Mucosa of descending colon (tissue), 3 donors: ENCODE measurements at places on chromosomes 5 and 9.

DNA sequence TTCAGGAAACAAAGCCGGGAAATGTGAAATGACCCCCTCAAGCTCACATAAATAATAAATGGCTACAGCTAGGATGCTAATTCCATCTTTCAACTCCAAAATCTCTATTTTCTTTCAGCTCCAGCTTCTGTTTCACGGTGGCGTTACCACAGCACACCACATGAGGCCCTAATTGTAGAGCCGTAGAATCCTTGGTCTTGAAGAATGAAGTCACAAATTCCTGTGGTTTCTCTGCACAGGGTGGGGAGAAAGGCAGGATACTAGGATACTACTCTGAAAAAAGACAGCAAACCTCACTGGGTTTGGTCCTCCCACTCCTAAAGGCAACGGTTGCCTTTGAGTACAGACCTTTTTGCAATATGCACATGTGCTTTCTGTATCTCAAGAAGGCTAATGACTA, 13.9 kb upstream of the RARS1 start:
- DNase-seq = no peak

- DNase-seq = no peak
Observed at GRCh38 chr9:94222870-94223269, 36.2 kb upstream of the ZNF169 start.

GRCh38 chr5:76194340-76194739, 111.2 kb downstream of the SV2C start:
- DNase-seq = no peak

DNA sequence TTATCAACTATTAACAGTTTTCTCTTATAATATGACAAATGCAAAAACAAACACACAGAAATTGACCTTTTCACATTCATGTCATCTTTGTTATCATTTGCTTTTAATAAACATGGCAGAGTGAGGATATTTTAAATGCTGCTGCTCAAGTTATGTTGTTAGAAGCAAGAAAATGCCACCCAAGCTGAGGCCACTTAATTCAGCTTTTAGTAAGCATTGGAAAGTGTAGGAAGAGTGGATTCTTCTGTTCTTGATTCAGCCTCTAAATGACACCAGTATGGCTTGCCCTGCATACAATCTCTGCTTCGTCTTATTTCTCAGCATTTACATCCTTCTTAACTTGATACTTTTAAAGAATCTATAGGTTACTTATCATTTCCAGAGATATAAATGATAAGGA, 420.4 kb upstream of the POU5F2 start:
- no peak for DNase-seq

DNA sequence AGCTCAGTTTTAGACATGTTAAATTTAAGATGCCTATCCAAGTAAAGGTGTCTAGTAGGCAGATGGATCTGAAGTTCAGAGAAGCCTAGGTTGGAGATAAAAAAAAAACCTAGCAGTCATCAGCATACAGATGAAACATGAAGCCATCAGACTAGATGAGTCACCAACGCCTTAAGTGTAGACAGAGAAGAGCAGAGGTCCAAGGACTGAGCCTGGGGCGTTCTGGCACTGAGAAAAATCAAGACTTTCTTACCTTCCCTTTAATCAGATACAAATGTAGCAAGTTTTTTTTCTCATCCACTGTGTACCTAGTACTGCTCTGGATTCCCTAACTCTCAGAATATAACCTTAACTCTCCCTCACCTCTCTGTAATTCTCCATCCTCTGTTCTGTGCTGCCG, 97.3 kb downstream of the SIL1 start:
- no peak for DNase-seq

GRCh38 chr5:148912146-148912545, 85.7 kb downstream of the ADRB2 start:
- no peak for DNase-seq

- no peak for DNase-seq
Observed at GRCh38 chr9:125878164-125878631, 131.0 kb downstream of the PBX3 start.

GRCh38 chr5:38807570-38808483, 38.0 kb upstream of the OSMR start:
- no peak for DNase-seq

DNA sequence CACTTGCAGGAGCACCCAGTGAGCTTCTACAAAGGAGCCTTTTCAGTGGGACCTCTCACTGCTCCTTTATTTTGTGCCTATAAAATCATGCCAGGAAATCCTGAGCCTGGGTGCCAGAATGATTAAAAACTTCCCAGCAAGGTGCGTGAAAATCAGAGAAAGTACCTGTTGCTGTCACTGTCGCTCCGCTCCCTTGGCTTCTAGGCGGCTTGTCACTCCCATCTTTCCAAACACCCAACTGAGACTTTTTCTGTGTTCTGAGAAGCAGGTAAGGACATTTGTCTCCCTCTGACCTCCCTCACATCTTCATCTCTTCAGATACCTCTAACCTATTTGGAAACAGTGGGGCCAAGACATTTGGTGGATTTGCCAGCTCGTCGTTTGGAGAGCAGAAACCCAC, 53.9 kb downstream of the FAM78A start:
- DNase-seq = no peak

DNA sequence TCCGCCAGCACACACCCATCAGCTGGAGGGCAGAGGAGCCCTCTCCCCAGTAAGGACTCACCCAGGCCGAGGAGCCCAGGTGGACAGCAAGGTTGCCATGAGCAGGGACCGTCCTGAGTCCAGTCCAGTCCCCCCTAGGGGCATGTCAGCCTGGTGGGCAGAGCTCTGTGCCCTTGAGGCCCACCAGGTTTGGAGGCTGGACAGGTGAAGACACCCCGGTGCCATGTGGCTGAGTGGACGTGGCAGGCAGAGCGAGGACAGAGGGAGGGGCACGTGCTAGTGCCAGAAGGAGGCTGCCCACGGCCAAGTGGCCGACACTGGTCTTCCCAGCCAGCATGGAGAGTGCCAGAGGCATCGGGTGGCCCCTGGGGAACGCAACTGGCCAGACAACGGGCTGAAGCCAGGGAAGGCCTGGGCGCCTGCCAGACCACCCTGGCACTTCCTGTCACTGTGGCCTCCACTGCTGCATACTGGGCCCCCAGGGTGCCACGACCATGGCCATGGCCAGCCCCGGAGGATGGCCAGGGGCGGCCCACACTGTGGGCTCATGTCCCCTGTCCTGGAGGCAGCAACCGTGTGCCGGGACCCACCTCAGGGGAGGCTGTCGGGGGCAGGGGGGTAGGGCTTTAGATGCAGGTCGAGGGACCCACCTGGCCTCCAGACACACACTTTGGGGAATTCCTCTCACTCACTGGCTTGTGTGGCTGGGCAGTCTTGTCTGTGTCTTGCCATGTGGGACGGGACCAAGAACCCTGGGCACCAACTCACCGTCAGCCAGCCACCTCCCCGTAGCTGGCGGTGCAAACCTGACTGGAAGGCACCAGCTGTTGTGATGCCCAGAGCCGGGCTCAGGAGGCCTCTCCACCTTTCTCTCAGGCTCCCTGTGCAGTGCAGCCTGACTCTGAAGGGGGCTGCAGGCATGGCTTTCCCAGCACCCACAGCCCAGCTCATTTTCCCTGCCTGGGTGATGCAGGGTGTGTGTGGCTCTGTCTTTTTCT, 42.3 kb upstream of the LPCAT1 start:
- DNase-seq = no peak

DNA sequence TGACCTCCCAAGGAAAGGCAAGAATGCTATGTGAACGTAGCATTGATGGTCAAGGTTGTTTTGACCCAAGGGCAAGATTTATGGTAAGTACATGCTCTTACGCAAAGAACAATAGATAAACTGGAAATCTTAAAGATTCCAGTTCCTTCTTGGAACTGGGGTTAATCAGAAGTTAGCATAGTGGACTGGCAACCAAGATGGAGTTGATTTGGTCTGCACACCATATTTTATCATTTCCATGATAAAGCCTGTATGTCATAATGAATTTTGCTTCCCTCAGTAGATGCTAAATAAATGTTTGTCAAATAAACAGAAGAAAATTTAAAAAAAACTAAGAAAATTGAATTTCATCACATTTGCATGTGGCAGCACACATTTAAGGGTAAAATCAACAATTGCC, 242.4 kb upstream of the MEF2C start:
- no peak for DNase-seq

DNA sequence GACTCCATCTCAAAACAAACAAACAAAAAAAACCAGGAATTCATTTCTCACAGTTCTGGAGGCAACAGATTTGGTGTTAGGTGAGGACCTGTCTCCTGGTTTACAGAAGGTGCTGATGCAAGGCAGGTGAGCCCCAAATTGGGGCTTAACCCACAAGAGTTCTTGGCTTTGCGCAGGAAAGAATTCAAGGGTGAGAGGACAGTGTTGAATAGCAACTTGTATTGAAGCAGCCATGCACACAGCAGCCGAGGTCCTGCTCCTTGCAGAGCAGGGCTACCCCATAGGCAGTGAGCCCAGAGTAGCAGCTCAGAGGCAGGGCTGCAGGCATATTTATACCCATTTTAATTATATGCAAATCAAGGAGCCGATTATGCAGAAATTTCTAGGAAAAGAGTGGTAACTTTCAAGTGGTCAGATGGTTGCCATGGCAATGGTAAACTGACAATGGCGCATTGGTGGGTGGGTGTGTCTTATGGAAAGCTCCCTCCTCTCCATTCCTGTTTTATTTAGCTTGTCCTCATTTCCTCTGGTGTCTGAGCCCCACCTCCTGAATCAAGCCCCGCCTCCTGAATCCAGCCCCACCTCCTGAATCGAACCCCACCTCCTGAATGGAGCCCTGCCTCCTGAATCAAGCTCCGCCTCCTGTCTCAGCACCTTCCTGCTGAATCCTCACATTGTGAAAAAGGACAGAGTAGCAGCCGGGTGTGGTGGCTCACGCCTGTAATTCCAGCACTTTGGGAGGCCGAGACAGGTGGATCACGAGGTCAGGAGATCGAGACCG, 34.5 kb upstream of the COL5A1 start:
- no peak for DNase-seq

- no peak for DNase-seq
Observed at GRCh38 chr5:173868096-173868880, 19.9 kb upstream of the CPEB4 start.

- DNase-seq = no peak
Observed at GRCh38 chr5:69530561-69531405, 29.2 kb upstream of the GTF2H2C start.

GRCh38 chr9:113964495-113965170, 88.5 kb downstream of the ZNF618 start:
- no peak for DNase-seq

DNA sequence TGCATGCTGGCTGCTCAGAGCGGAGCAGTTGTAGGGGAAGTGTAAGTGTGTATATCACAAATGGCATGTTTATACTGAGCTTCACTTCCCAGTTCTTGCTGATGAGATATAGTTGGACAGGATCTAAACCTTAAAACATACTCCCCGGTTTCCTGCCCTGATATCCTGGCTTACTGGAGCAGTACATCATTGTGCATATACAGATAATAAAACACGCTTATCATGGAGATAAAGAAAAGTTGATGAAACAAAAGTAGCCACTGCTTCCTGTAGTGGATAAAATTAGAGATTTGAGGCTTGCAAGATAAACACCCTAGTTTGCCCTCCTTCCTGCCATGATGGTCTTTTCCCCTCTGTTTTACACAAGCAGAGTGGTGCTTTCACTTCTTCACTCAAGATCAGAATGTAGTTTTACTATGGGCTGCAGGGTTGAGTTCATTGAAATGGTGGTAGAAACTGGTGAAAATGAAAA, 15.0 kb downstream of the NPR3 start:
- no peak for DNase-seq

- no peak for DNase-seq
Observed at GRCh38 chr5:6358434-6358820, 19.9 kb downstream of the MED10 start.

GRCh38 chr5:171143171-171143570, 165.9 kb upstream of the TLX3 start:
- no peak for DNase-seq

- no peak for DNase-seq
Observed at GRCh38 chr5:166166071-166166470, 2125.4 kb upstream of the WWC1 start.

DNA sequence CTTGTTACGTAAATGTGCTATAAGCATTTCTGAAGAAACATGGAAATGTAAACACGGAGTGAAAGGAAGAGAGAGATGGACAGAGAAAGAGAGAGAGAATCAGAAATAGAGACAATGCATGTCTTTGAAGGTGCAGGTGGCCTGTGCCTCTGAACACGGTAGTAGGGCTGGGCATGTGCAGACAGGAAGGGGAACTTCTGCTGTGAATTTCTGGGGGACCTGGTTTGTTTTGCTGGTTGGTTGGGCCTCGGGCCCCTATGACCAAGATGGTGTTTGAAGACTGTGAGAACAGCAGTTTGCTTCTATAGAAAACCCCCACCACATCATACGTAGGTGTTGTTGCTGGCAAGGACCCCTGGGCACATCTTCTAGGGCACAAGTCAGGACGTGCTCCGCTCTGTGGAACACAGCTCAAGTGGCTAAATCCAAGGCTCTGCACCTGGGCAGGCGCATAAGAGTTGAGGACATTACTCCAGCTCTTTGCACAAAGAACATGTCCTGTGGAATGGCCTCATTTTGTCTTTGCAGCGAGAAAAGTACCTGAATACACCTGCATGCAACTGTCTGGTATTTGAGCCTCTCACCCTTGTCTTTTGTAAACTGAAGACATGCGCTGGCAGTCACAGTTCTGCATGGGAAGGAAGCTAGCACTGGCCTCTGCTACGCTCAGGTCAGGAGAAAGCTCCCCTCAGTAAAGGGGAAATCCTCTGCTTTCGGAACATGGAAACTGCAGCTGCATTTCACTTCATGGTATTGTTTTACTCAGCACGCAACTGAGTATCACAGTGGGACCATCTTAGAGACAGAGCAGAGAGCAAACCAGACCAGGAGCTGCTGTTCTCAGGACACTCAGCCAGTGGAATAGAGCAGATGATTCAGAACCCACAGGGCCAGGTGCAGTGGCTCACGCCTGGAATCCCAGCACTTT, 2.7 kb downstream of the OR2V2 start:
- no peak for DNase-seq

- no peak for DNase-seq
Observed at GRCh38 chr9:12230708-12231107, 462.5 kb upstream of the TYRP1 start.

GRCh38 chr5:158514319-158514985, 585.3 kb downstream of the EBF1 start:
- DNase-seq = no peak

DNA sequence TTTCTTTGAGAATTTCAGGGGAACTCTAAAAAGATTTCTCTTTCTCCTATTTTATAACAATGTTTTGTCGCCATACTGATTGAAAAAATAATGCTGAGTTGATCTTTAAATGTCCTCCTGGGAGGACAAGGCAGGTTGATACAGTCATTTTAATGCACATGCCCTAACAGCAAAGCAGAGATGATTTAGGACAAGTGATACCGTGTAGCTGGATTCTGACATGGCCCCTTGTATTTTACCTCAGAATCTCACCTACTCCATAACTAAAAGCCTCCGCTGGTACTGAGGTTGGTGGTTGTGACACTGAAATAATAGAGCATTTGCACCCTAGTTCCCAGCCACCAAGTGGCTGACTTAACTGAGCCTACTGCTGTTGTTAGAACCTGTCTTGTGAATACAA, 811 bp upstream of the LRRTM2 start:
- no peak for DNase-seq
